ENCODE measurements at places on chromosomes 4 and X. TPM values are rescaled to one million over a fixed set of nuclear protein-coding genes. Genes with fewer than 3 reads are reported as not detected.

GRCh38 chr4:185730849-185731608 is 81.0 kb downstream of the SORBS2 start:
- no peak for DNase-seq

DNA sequence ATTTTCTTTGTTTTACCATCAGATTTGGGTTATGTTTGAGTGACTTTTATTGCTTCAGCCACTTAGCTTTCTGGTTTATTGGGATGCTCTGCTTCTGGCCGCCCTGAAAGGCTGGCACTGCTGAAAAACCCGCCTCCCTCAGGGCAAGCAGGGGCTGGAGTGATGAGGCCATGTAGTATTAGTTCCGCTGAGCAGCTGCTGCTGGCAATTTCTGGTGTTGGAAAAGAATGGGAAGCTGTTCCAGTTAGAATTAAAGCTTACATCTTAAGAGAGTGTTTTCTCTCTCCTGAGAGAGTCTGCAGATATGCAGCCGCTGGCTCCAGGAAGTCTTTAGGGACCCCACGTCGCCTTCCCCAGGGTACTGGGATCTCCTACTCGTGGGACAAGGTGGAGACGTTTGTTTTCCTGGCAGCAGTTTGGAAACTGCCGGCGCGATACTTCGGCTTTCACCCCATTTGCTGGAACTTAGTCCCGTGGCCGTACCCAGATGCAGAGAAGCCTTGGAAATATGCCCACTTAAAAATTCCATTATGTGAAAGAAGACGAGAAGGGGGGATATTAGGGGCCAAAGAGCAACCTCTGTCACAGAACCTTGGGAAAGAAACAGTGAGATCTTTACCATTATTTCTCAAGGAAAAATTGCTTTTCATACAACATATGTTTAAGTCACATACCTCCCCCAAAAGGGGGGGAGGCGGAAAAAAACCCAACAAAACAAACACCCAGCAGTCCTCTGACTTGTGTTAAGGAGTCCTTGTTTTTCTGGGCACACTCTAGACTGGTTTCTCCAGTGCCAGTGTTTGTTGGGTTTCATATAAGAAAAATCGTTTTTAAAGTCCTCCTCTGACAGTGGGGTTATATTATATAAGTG is 72.6 kb downstream of the TMEM131L start:
- DNase-seq, result peak; percentile 50

- DNase-seq, result no peak
Observed at GRCh38 chr4:139266208-139266582, 13.8 kb downstream of the MGARP start.

GRCh38 chrX:64151911-64152310 is 53.6 kb downstream of the AMER1 start:
- no peak for DNase-seq

DNA sequence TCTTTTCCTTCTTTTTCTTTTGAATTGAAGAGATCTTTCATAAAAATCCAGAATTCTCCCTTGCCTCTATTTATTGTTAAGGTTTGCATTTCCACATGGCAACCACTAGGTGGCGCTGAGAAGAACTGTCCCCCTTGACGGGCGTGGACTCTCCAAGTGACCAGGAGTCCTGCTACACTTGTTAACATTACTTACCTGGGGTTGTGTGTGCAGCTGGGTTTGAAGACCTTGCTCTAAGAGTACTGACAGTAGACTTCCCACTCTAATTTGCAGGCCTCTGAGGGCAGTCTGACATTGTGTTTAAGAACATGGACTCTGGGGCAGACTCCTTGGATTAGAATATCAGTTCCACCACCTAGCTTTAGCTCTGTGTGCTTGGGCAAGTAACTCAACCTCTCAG is 52.8 kb downstream of the GPRIN3 start:
- peak; percentile 33 for DNase-seq

The CDX4 gene
- total RNA-seq, result not detected

The CFAP99 gene
- total RNA-seq, result not detected
